Karpas-422 (cell line): ENCODE measurements at places on chromosomes 2 and 18. TPM values are rescaled to one million over a fixed set of nuclear protein-coding genes. Genes with fewer than 3 reads are reported as not detected.

The ASB18 gene
- not detected in 2 replicates for total RNA-seq

The MAP4K4 gene
- total RNA-seq = 2.7 and 4.5 TPM in 2 replicates

The PIEZO2 gene
- total RNA-seq = not detected in 2 replicates

DNA sequence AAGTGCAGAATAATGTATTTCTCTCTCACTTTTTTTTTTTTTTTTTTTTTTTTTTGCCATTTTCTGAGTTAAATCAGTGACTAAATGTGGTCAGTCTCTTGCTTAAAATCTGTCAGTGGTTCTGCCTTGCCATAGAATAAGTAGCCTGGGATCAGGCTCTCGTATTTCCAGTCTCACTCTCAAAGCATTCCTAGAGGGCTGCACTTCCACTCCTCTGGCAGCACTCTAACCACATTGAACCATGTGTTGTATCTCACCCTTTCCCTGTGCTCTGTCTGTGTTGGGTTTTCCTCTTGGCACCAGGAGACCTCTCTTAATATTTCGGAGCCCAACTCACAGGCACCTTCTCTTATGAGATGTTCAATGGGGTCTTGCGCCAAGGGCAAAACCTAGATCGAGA is 304.4 kb downstream of the CTNNA2 start:
- no peak overlapping the region for H3K4me3 ChIP-seq
- no peaks in the 10 kb centered on the region for H3K4me1 ChIP-seq
- H3K36me3 ChIP-seq = no peaks in the 10 kb centered on the region
- no peak overlapping the region for H3K27ac ChIP-seq
- H3K27me3 ChIP-seq = no peaks in the 10 kb centered on the region
